Globus pallidus (tissue), 1 donor: ENCODE measurements at places on chromosomes 13 and 19.

DNA sequence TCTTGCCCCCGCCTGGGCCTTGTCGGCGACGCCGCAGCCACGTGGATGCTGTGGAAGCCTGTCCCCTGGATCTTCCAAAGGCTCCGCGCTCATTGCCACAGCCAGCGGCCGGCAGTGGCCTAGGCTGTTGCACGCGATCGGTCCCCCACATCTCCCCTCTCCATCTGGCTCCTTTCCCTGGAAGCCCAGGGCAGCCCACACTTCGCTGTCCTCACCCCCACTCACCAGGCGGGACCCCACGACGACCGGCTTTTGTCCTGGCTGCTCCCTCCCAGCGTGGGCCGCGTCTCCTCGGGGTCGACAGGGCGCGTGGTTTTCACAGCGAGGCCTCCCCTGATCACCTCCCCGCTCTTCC, 605 bp upstream of the TEX30 start:
- no peak for DNase-seq

DNA sequence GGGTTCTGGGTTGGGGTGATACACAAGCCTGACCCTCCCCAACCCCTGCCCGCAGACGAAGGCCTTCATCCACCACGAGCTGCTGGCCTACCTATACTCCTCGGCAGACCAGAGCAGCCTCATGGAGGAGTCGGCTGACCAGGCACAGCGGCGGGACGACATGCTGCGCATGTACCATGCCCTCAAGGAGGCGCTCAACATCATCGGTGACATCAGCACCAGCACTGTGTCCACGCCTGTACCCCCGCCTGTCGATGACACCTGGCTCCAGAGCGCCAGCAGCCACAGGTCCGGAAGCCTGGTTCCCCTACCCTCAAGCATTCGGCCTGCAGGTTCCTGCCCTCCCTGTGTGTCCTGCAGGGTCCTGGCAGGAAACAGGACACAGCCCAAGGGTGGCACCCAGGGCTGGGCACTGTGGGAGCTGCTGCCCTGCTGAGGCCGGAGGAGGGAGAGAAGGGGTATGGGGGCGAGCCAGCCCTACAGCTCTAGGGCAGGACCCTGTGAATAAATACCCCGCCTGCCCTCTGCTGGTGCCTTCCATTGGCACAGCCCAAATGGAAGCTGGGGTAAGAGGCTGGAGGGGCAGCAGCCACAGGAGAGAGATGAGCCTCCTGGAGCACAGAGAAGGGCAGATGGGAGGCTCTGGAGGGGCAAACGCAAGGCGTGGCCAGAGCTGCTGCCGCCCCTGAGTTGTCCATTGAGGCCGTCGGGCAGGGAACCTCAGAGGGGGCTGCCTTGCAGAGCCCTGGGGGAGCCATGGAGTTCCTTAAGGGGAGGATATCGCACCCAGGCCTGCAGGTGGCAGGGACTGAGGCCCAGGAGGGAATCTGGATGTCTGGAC, 6.8 kb downstream of the TMED1 start:
- DNase-seq: no peak

DNA sequence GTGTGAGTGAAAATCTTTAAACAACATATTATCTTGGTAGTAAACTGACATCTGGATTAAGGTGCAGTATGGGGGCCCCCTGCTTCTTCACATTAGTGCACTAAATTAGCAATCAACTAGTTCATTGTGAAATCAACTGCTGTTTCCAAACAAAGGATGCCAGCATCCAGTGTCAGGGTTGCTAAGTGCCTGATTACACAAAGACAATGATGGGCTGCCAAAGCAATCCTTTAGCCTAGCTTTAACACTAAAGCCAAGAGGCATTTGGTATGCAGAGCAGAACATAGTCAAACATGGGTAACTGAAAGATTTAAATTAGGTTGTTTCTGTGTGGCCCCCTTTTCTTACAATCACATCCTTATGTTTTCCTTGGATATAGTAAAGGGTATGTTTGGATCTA, 543.1 kb upstream of the SLITRK5 start:
- peak; percentile 37 for DNase-seq

- DNase-seq: no peak
Measured at GRCh38 chr19:54407780-54408179, 7.5 kb upstream of the TTYH1 start.

GRCh38 chr19:47821460-47822020, at the start of gene CRX:
Gene CRX (plus strand): TSS chr19:47821937. CDS start chr19:47834444, 12,507 bp downstream.
- no peak for DNase-seq

DNA sequence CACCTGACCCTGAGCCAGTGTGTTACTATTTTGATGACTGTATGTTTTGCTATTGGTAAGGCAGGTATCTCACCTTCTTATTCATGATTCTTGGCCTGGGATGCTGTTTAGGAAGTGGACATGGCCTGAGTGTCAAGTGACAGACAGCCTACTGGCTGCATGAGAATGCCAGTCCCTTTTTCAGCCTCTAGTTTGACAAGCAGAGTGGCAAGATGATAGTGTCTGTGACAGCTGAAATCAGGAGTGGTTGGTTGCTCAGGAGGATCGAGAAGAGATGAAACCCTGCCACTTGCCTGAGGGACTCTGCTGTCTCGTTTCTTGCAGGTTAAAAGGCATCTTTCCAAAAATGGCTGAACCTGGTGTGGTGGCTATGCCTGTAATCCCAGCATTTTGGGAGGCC, 7.1 kb upstream of the ELOF1 start:
- DNase-seq: no peak

DNA sequence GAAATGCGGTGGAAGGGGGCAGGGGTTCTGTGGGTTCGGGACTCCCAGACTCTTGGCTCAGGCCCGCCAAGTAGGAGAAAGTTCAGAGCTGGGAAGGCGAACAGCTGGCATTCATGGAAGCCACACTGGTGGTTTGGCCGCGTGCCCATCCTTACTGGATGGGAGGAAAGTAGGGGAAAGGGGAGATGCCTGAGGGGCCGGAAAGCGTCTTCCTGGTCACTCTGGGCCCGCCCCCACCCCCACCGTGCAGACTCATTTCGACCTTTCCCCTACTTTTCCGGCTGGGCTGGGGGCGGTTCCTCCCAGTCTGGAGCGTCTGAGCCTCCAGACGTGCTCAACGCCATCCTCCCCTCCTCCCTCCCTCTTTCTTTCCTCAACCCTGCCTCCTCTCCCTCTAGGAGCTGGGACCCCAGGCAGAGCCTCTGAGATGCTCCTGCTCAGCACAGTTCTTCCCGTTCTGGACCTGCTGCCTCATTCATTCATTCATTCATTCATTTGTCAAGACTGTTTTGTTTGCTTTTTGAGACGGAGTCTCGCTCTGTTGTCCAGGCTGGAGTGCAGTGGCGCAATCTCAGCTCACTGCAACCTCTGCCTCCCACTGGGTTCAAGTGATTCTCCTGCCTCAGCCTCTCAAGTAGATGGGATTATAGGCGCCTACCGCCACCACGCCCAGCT, 3.5 kb downstream of the ANGPTL4 start:
- DNase-seq: peak; percentile 80

DNA sequence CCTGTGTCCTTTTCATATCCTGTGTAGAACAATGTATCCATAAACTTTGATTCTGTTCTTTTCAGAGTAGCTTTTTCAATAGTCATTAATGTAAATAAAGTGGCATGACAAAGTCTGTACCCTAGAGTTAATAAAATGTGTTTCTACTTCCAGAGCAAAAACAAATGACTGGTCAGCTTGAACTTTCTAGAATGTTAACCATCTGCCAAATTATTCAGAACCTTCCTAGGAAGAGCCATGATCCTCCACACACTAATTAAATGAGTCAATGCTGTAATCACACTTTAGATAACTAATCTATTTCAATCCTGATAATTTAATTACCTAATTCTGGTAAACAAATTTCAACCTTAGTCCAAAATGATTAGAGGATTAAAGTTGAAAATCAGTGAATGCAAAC, 73.2 kb downstream of the DIAPH3 start:
- DNase-seq: no peak

- no peak for DNase-seq
Measured at GRCh38 chr13:98690348-98691022, 62.0 kb downstream of the SLC15A1 start.

GRCh38 chr13:28401303-28402056, 93.4 kb downstream of the FLT1 start:
- DNase-seq: no peak

DNA sequence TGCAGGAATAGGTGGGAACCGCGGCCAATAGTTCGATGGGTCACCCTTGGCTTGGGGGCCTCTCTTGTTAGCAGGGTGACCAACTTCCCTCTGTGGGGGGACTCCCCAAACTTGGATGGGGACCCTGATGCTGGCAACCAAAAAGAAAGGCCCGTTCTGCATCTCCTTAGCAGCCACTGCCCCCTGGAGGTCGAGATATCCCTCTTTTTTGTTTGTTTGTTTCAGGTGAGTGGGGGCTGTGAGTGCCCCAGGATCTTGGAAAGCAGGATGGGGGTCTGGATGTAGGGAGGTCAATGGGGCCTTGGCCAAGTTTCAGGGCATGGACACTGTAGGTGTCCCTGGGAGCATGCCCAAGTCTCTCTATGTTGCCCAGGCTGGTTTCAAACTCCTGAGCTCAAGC, 7.7 kb upstream of the CRTC1 start:
- no peak for DNase-seq

DNA sequence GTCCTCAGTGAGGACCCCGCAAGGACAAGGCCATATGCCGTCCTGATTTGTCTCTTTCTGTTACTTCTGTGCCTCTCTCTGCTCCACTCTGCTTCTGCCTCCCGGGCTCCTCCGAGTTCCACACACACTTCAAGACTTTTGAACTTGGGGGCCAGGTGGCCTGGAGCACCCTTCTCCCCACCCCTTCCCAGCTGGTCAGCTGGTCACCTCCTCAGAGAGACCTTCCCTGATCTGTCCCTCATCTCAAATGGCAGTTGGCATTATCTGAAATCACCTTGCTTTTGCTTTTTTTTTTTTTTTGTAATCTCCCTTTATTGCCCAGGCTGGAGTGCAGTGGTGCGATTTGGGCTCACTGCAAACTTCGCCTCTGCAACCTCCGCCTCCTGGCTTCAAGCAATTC, 2.2 kb upstream of the S1PR5 start:
- DNase-seq: no peak

DNA sequence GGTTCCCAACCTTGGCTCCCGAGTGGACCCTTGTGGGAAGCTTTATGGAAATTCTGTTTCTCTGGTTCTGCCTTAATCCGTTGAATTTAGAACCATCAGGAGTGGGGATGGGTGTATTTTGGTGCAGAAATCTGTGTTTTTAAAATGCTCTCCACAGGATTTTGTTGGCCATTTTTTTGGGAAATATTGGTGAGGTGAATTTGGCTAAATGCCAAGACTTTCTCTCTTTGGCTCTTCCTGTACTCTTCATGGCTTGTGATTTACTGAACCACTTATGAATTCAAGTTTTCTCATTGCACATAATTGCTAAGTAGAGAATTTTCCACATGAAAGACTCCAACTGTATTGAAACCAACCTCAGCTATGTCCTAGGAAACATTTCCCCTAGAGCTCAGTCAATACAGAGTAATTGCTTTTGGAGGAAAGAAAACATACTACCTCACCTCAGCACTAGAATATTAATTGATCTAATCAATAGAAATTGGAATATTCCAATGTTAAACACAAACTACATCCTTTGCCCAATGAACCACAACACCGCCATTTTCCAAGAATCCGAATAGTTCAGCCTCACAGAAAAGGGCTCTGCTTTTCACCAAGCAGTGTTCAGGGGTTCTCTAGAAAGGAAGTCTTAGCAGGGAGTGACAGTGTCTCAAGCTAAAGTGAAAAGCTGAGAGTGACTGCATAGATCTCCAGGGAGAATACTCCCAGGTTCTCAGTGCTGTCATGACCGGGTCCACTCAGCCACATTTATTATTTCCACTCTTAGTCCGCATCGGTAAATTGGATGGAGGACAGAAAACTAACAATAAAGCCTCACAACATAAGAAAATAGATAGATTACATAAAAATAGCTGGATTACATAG, 60.3 kb downstream of the ERCC5 start:
- DNase-seq: no peak

DNA sequence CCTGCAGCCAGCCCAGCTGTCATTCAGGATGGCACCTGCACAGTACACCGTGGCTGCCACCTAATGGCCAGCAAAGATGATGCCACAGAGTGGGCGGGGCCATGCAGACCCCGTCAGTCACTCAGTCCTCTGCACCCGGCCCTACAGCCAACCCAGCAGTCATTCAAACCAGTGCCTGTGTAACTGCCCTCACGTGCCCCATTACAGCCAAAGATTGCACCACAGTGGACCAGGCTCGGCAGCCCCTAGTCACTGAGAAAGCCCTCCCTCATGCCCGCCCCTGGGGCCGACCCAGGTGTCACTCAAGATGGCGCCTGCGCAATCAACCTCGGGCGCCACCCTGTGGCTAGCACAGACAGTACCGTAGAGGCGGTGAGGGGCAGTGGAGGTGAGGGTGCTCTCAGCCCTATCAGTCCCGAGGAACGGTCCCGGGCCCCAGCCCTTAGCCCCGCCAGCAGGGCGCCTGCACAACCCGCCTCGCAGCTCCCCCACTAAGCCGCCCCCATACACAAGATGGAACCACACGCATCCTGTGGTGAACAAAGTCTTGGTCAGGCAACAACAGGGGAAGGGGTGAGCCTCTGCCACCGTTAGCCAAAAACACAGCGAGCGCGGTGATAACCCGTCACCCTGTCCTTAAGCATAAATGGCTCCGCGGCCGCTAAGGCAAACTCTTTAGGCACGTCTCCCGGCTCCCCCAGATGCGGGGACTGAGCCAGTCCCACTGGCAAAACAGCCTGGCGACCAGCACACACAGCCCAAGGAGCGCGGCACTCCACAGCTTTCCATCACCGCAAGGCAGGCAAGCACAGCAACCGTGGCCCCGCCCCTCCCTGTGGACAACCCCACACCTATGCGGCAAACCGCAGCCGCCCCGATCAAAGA, 2.3 kb downstream of the PEG3 start:
- peak; percentile 88 for DNase-seq

DNA sequence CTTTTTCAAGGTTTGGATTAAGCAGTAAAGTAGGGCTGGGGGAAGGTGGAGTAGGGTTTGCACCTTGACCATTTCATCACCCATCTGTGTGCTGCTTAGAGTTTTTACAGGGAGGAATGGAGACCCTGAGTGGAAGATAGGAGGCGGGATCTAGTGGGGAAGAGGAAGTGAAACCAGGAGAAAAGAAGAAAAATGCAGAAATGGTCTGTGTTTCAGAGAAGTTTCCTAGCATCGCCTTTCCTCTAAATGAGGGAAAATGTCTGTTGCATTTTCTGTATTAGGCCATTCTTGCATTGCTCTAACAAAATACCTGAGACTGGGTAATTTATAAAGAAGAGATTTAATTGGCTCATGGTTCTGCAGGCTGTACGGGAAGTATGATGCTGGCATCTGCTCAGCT, 64.1 kb downstream of the TPT1 start:
- peak; percentile 24 for DNase-seq
